ENCODE measurements at places on chromosomes 2 and 18. TPM values are rescaled to one million over a fixed set of nuclear protein-coding genes. Genes with fewer than 3 reads are reported as not detected.

GRCh38 chr2:160068906-160069305, 6.5 kb upstream of the PLA2R1 start:
- no peaks in the 10 kb centered on the region for H3K27me3 ChIP-seq
- no peaks in the 10 kb centered on the region for H3K4me1 ChIP-seq
- H3K27ac ChIP-seq = no peak overlapping the region
- no peaks in the 10 kb centered on the region for H3K36me3 ChIP-seq
- DNase-seq = no peak
- no peak overlapping the region for H3K4me3 ChIP-seq

- DNase-seq = no peak
- H3K4me3 ChIP-seq = no peak overlapping the region
- no peaks in the 10 kb centered on the region for H3K4me1 ChIP-seq
- no peak overlapping the region for H3K27ac ChIP-seq
- H3K27me3 ChIP-seq = no peaks in the 10 kb centered on the region
- no peaks in the 10 kb centered on the region for H3K36me3 ChIP-seq
Observed at GRCh38 chr18:52288403-52289004, 51.5 kb upstream of the DCC start.

GRCh38 chr18:37567061-37567993, 1.7 kb upstream of the CELF4 start:
- H3K4me3 ChIP-seq = no peak overlapping the region
- H3K27ac ChIP-seq = no peak overlapping the region
- H3K4me1 ChIP-seq = no peaks in the 10 kb centered on the region
- peaks cover 29% of the 10 kb centered on the region for H3K27me3 ChIP-seq

- H3K36me3 ChIP-seq = no peaks in the 10 kb centered on the region
- H3K27ac ChIP-seq = no peak overlapping the region
- no peaks in the 10 kb centered on the region for H3K4me1 ChIP-seq
- H3K4me3 ChIP-seq = no peak overlapping the region
Observed at GRCh38 chr2:238518172-238518820, 91.6 kb downstream of the ASB1 start.

DNA sequence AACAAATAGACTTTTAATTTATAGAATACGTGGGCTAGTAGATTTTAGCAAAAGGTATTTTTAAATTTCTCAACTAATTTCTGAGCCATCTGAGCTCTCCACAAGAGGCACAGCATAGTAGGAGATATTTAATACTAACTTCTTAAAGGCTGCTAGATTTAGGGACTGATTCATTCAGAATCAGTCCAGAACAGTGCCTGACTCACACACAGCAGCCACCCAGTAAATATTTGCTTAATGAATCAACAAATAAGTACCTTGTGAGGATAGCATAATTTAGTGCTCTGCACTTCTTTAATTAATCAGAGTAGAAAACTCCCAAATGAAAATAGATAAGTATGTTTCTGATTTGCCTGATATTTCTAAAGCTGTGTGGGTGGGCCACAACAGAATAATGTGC, 35.6 kb upstream of the SYT4 start:
- H3K27ac ChIP-seq = no peak overlapping the region
- H3K4me3 ChIP-seq = no peak overlapping the region
- no peaks in the 10 kb centered on the region for H3K36me3 ChIP-seq
- no peaks in the 10 kb centered on the region for H3K4me1 ChIP-seq
- DNase-seq = no peak
- H3K27me3 ChIP-seq = no peaks in the 10 kb centered on the region

- H3K4me1 ChIP-seq = no peaks in the 10 kb centered on the region
- no peaks in the 10 kb centered on the region for H3K27me3 ChIP-seq
- H3K36me3 ChIP-seq = no peaks in the 10 kb centered on the region
- no peak overlapping the region for H3K27ac ChIP-seq
- DNase-seq = no peak
Observed at GRCh38 chr2:158269143-158269542, 167.5 kb downstream of the UPP2 start.

DNA sequence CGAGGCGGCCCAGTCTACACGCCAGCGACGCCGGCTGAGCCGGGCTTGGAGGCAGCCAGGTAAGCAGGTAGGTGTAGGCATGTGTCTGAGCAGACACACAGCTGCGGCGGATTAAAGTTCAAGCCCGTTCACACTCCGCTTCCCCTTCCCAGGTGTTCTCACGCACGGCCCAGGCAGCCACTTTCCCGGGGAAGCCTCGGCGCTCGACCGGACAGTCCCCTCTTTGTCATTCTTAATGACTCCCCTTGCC, 367 bp downstream of the TGFA start:
- H3K27me3 ChIP-seq = peaks cover 55% of the 10 kb centered on the region
- H3K4me3 ChIP-seq = peak overlapping the region; percentile 33
- no peaks in the 10 kb centered on the region for H3K36me3 ChIP-seq
- no peak overlapping the region for H3K27ac ChIP-seq

DNA sequence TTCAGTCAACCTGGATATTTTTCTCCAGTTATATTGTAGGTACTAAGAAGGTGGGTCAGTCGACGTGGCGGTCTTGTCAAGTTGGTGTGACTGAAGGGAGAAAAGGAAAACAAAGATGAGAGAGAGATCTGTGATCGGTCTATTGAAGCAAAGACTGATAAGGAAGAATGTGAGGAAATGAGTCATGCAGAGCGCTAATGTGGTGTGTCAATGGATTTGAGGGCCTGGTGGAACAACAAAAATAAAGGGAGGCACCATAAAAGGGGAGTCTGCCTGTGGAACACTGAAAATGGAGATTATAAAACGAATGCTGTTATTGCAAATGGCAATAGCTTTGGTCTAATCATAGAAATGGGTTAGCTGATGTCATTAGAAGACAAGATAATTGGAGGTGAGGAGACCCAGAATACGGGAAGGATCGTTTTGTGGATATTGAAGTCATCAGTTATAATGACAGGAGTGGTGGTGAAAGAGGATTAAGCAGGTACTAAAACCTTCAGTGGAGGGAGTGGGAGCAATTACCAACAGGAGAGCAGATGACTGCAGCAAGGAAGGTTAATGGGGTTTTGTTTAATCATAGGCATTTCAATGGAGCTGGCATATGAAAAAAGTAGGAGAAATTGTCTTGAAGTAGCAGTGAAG, 599.1 kb upstream of the FSHR start:
- H3K27me3 ChIP-seq = no peaks in the 10 kb centered on the region
- H3K27ac ChIP-seq = no peak overlapping the region
- no peaks in the 10 kb centered on the region for H3K4me1 ChIP-seq
- no peaks in the 10 kb centered on the region for H3K36me3 ChIP-seq
- no peak for DNase-seq
- H3K4me3 ChIP-seq = no peak overlapping the region

DNA sequence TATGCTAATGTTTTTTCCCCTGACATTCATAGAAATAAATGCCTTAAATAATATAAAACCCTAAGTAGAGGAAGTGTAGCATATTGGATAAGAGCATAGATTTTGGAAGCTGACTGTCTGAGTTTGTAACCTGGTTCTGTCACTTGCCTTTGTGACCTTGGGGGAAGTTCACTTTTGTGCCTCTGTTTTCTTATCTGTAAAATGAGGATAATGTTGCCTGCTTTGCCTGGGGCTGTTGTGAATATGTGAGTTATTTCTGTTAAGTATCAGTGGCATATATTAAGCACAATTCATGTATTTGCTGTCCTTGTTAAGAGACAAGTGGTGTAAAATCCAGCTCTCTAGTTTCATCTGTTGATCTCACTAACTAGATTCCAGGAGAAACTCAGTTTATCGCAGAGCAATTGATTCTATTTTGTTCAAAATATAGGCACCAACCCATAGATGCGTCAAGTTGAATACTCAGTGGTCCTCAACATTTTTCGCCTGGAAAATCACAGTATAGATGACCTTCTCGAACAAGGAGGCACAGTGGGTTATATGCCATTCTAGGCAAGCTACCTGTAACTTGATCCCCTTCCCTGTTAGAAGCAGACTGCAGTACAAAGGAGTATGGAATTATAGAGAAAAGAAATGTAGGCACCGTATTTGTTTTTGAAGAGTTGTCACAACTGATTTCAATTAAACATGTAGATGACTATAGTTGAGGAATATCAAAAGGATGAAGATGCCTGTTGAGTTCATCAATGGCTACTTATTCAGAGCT, 67.0 kb downstream of the SOCS6 start:
- no peak for DNase-seq
- H3K36me3 ChIP-seq = peaks cover 3% of the 10 kb centered on the region
- no peak overlapping the region for H3K4me3 ChIP-seq
- no peaks in the 10 kb centered on the region for H3K27me3 ChIP-seq
- peaks cover 30% of the 10 kb centered on the region for H3K4me1 ChIP-seq
- peak overlapping the region; percentile 94 for H3K27ac ChIP-seq

The MYCN gene
- 3.7 TPM for total RNA-seq

The DLGAP1 gene
- total RNA-seq = not detected

Data from SJSA1 (cell line).